ENCODE measurements at places on chromosomes 6 and 20.

GRCh38 chr6:70686548-70687133, 19.0 kb downstream of the SMAP1 start:
- DNase-seq = peak; percentile 16

- DNase-seq = no peak
Observed at GRCh38 chr20:38514185-38514584, 41.5 kb downstream of the RALGAPB start.

DNA sequence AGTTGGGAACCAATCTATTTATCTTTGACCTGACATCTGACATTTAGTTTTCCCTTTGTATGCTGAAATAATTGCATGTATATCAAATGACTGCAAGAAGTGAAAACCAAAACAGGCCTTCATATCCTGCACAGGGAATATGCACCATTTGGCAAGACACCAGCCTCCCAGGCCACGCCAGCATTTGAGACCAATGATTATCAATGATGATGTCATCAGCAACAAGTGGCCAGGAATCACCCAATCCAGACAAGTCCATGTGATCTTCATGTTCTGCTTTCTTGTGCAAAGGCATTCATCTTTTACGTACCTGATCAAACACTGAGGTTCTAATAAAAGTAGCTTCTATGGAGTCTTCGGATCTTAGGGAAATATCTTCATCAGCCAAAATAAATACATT, 107.4 kb upstream of the TENT5A start:
- no peak for DNase-seq

DNA sequence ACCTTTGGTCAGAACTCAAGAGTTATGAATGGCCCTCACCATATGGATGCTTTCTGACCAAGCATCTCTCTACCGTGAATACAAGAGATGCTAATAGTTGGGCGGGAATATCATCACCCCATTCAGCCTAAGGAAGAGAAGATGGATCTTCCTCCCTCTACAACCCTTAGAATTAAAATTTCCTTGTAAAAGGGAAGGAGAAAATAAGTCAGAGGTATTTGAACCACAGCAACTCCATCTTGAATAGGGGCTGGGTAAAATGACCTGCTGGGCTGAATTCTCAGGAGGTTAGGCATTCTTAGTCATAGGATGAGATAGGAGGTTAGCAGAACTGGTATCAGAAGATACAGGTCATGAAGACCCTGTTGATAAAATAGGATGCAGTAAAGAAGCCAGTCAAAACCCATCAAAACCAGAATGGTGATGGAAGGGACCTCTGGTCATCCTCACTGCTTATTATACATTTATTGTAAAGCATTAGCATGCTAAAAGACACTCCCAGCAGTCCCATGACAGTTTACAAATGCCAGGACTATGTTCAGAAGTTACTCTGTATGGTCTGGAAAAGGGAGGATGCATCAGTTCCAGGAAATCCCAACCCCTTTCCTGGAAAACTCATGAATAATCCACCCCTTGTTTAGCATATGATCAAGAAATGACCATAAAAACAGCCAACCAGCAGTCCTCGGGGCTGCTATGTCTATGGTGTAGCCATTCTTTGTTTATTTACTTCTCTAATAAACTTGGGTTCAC, 101.2 kb downstream of the DTNBP1 start:
- no peak for DNase-seq

DNA sequence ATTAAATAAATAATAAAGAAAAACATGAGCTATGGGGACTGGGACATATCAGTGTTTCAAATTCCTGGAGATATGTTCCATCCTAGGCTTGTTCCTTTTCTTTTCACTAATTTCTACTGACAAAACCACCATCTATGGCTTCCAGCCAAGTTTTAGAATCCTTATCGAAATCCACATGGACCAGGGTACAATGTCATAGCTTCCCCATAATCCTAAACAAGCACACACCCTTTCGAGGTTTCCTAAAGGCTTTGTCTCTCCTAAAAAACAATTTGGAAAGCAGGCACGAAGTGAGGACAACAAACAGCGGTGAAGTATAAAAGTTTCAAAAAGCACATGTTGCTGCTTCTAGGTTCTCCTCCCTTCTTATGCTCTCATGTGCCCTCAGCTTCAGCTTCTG, 13.3 kb upstream of the DST start:
- DNase-seq = no peak

GRCh38 chr6:161922631-161923119, 648.8 kb upstream of the AGPAT4 start:
- peak; percentile 88 for DNase-seq

DNA sequence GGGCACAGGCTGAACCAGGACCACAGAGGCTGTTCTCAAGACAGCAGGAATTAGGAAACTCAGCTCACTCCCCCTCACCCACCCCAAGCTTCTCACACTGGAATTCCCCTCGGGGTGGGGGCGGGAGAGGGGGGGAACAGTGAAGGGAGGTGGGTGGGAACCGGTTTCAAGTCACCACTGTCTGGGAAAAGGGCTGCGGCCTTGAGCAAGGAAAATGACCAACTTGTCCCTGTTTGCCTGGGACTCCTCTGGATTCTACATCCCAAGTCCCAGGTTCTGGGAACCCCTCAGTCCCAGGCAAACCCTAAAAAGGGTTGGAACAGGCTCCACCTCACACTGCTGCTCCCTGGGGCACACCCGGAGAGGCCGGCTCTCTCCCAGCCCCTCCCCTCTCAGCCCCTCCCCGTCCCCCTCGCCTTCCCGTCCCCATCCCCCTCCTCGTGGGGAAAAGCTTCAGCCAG, 230.7 kb downstream of the TFAP2C start:
- DNase-seq = no peak

All from NCI-H460 (cell line).